ENCODE measurements at places on chromosomes 6 and 20.

- no peak for DNase-seq
Measured at GRCh38 chr6:93176070-93176469, 243.3 kb downstream of the EPHA7 start.

DNA sequence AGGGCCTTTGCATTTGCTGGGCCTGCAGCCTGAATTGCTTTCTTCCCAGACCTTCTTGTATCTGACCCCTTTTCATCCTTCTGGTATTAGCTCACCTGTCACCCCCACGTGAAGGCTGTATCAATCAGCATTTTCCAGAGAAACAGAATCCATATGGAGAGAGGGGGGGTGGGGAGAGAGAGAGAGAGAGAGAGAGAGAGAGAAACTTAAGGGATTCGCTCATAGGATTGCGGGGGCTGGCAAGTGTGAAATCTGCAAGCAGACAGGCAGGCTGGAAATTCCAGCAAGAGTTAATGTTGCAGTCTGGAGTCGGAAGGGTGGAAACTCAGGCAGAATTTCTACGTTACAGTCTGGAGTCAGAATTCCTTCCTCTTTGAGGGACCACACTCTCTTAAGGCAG is 410.7 kb upstream of the SULF2 start:
- DNase-seq, result no peak

DNA sequence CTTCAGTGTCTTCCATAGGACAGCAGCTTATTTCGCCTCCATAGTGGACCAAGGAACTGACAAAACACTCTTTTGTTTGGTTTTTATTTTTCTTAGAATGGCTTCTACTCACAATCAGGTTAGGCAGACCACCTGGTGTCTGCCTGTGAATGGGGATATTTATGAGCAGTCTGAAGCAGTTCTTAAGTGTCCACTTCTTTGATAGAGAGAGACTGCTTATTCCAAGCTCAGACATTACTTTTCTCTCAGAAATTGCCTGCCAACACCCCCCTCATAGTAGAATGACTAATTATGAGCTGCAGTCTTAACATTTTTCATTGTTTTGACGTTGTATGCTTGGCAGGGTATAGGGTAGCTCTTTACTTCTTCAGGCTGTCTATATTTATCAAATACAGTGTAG is 174.7 kb downstream of the ZFAND3 start:
- DNase-seq, result no peak

- DNase-seq, result no peak
Measured at GRCh38 chr6:28809947-28810658, 113.7 kb downstream of the TRIM27 start.

- no peak for DNase-seq
Measured at GRCh38 chr6:22017272-22017671, 279.6 kb downstream of the PRL start.

Measured in cortex of kidney (tissue), 1 donor.